Immature natural killer cell (primary cell): ENCODE measurements at places on chromosomes 5 and 9. TPM values are rescaled to one million over a fixed set of nuclear protein-coding genes. Genes with fewer than 3 reads are reported as not detected.
A peak's percentile ranks its signal among the peaks of the same experiment; 100 is the strongest.

DNA sequence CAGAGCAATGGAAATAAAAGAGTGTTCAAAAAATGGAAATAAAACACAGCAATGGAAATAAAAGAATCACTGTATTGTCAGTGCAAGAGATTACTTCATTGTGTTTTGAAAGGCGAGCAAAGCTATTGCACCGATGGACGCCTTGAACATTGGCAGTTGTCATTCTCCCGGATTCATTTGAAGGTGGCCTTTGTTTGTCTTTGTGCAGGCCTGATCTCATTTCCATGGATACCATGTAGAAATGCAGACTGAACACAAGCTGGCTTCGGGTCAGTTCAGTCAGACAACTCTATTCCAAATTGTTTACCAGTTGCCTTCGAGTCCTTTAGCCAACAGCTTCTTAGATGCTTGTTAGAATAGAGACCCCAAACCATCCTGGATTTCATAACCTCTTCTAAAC, 8.3 kb downstream of the ITGA2 start:
- H3K27ac ChIP-seq: no peak overlapping the region
- no peaks in the 10 kb centered on the region for H3K36me3 ChIP-seq
- no peak for DNase-seq
- H3K4me1 ChIP-seq: no peaks in the 10 kb centered on the region
- no peaks in the 10 kb centered on the region for H3K27me3 ChIP-seq
- H3K4me3 ChIP-seq: no peak overlapping the region

DNA sequence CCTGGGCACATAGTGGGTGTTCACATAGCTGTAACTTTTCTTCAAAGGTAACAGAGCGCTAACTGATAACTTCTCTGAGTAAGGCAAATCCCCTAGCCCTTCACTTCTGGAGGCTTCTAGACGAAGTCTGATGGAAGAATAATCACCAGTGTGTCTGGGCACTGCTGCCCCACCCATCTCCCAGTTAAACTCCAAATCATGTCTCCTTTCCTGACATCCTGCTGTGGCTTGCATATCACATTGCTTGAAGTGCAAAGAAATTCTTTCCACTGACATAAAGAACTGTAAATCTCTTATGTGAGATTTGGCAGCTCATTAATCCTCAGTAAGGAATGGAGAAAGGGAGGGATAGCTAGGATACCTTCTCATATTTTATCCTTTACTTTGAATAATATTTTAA, 74.6 kb downstream of the MARCHF11 start:
- peaks cover 2% of the 10 kb centered on the region for H3K36me3 ChIP-seq
- no peak for DNase-seq
- H3K27ac ChIP-seq: no peak overlapping the region
- no peak overlapping the region for H3K4me3 ChIP-seq
- H3K4me1 ChIP-seq: no peaks in the 10 kb centered on the region

- DNase-seq: no peak
- H3K4me3 ChIP-seq: no peak overlapping the region
- peaks cover 9% of the 10 kb centered on the region for H3K4me1 ChIP-seq
- H3K27ac ChIP-seq: no peak overlapping the region
- H3K36me3 ChIP-seq: no peaks in the 10 kb centered on the region
- H3K27me3 ChIP-seq: peaks cover 6% of the 10 kb centered on the region
These were observed 44.4 kb downstream of the RXRA start for GRCh38 chr9:134370638-134371037.

DNA sequence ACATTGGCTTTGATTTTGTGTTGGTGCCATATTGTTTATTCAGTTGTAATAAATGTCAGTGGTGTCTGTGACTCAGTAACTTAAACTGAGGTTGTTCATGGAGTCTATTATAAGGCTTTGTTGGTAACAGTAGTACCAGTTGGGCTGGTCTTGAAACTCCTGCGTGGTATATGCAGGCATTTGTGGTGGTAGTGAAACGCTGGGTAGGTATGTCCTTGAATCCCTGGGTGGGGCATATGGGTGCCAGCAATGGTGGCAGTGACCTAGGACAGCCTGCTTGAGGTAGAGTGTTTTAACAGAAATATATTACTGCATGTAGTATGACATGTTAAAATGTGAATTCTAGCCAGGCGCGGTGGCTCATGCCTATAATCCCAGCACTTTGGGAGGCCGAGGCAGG, 1058.5 kb upstream of the SEMA6A start:
- H3K27me3 ChIP-seq: no peaks in the 10 kb centered on the region
- no peak for DNase-seq
- no peak overlapping the region for H3K4me3 ChIP-seq
- H3K4me1 ChIP-seq: no peaks in the 10 kb centered on the region
- no peak overlapping the region for H3K27ac ChIP-seq

- H3K36me3 ChIP-seq: no peaks in the 10 kb centered on the region
- H3K27ac ChIP-seq: no peak overlapping the region
- no peak overlapping the region for H3K4me3 ChIP-seq
- peaks cover 6% of the 10 kb centered on the region for H3K27me3 ChIP-seq
These were observed 95.5 kb downstream of the PDE8B start for GRCh38 chr5:77305956-77306355.

GRCh38 chr5:158320178-158320674, 461.3 kb upstream of the CLINT1 start:
- no peaks in the 10 kb centered on the region for H3K4me1 ChIP-seq
- H3K36me3 ChIP-seq: no peaks in the 10 kb centered on the region
- no peak overlapping the region for H3K27ac ChIP-seq
- peaks cover 1% of the 10 kb centered on the region for H3K27me3 ChIP-seq
- no peak overlapping the region for H3K4me3 ChIP-seq
- DNase-seq: no peak

GRCh38 chr9:82299870-82300269, 311.3 kb downstream of the SPATA31D1 start:
- H3K4me3 ChIP-seq: no peak overlapping the region
- no peaks in the 10 kb centered on the region for H3K36me3 ChIP-seq
- no peak for DNase-seq
- H3K27ac ChIP-seq: no peak overlapping the region
- H3K4me1 ChIP-seq: peaks cover 9% of the 10 kb centered on the region
- H3K27me3 ChIP-seq: no peaks in the 10 kb centered on the region

GRCh38 chr9:68998385-68998784, 15.5 kb downstream of the PRKACG start:
- no peaks in the 10 kb centered on the region for H3K27me3 ChIP-seq
- no peak overlapping the region for H3K4me3 ChIP-seq
- H3K36me3 ChIP-seq: no peaks in the 10 kb centered on the region
- DNase-seq: no peak
- no peak overlapping the region for H3K27ac ChIP-seq
- peaks cover 34% of the 10 kb centered on the region for H3K4me1 ChIP-seq

- no peaks in the 10 kb centered on the region for H3K27me3 ChIP-seq
- H3K36me3 ChIP-seq: no peaks in the 10 kb centered on the region
- H3K4me1 ChIP-seq: no peaks in the 10 kb centered on the region
- no peak for DNase-seq
- H3K4me3 ChIP-seq: no peak overlapping the region
These were observed 104.5 kb downstream of the VAV2 start for GRCh38 chr9:133887540-133888047.

GRCh38 chr9:6645355-6646292, at the start of gene GLDC:
GLDC (minus strand) TSS chr9:6645729; CDS start chr9:6645499, 230 bp downstream.
- no peaks in the 10 kb centered on the region for H3K36me3 ChIP-seq
- DNase-seq: no peak
- peaks cover 19% of the 10 kb centered on the region for H3K4me1 ChIP-seq

DNA sequence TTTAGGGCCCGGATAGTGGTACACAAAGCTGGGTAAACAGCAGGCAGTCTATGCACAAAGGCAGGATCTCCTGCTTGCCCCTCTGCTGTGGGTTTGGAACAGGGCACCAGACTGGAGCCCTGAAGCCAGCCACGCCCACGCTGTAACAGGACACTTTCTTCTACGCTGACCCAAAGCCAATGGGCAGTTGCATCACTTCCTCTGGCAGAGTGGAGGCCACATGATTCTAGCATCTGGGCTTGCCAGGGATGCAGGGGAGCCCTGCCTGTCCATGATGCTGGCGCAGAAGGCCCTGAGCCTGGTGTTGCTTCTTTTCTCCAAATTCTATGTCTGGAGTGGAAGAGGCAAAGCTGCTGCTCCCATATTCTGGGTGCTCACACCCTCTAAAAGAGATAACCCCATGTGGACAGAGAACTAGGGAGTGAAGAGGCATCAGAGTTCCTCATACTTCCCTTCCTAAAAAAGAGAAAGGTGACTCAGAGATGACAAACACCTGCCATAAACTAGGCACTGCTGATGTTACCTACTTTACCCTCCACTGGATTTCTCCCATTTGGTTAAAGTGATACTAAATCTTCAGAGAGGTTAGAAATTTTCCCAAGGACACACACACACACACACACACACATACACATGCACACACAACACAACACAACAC, 260.3 kb upstream of the KLF4 start:
- H3K27ac ChIP-seq: no peak overlapping the region
- H3K36me3 ChIP-seq: no peaks in the 10 kb centered on the region
- peaks cover 2% of the 10 kb centered on the region for H3K27me3 ChIP-seq
- H3K4me3 ChIP-seq: no peak overlapping the region

- H3K4me1 ChIP-seq: no peaks in the 10 kb centered on the region
- peaks cover 6% of the 10 kb centered on the region for H3K27me3 ChIP-seq
- no peak overlapping the region for H3K4me3 ChIP-seq
- DNase-seq: no peak
These were observed 294.3 kb downstream of the EPB41L4A start for GRCh38 chr5:112124788-112125187.

DNA sequence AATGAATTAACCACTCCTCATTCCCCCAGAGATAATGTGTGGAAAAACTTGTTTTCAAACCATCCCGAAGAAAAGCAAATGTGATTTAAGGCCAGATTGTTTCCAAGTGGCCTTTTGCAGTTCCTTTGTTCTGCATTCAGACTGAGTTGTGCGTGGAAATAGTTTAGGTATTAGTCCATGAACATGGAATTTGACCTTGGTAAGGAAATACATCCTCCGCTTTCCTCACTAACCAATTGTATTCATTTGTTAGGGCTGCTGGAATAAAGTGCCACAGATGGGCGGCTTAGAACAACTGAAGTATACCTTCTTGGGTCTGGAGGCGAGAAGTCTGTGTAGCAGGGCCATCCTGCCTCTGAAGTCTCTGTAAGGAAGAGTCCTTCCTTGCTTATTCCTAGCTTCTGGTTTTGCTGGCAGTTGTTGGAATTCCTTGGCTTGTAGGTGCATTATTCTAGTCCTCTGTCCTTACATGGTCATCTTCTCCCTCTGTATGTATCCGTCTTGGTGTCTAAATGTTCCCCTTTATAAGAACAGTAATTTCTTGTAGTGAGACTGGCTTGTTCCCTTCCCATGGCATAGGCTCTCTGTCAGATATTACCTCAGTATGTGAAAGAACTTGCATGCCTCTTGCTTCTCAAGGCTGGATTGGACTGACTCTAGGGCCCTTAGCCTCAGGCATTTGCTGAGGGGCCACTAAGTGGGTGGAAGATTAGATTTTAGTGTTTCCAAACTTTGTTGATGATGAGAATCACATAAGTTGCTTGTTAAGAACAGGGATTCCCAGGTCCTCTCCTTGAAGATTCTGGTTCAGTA, 53.9 kb downstream of the RAI14 start:
- DNase-seq: no peak
- no peaks in the 10 kb centered on the region for H3K36me3 ChIP-seq
- no peak overlapping the region for H3K4me3 ChIP-seq
- H3K27me3 ChIP-seq: peaks cover 4% of the 10 kb centered on the region
- no peak overlapping the region for H3K27ac ChIP-seq

DNA sequence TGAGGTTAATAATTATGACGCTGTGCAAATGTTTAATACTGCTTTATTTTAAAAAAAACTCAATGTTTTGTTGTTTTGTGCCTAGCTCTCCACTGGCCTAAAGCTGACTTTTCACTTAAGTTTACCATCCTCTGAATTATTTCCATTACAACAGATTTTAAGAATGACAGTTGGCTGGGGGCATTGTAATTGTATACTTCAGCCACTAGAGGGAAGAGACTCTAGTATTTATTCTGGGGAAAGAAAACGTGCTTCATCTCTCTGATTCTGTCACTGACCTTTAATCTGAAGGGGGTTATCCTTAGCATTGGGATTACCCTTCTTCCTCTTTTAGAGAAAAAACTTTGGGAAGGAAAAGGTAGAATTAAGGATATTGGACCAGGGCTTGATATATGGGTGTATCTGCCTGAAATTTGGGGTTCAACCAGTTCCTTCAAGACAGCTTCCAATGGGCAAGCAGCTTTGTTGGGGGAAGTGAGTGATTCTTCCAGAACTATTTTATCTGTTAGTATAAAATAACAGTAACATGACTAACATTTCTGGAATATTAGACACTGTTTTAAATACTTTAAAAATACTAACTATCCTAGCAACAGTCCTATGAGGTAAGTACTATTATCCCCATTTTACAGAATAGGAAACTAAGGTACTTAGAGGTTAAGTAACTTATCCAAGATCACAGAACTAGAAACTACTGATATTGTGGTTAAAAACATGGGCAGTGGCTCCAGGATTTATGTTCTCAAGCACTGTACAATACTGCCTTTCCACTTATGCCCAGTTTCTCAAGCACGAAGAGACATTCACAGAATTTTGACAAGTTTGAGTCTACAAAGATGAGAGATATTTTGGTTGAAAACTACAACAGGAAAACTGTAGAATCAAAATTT, 208.4 kb downstream of the CD180 start:
- no peaks in the 10 kb centered on the region for H3K4me1 ChIP-seq
- H3K27ac ChIP-seq: no peak overlapping the region
- H3K36me3 ChIP-seq: no peaks in the 10 kb centered on the region
- no peak overlapping the region for H3K4me3 ChIP-seq
- DNase-seq: peak; percentile 32
- no peaks in the 10 kb centered on the region for H3K27me3 ChIP-seq

- no peak overlapping the region for H3K4me3 ChIP-seq
- H3K36me3 ChIP-seq: no peaks in the 10 kb centered on the region
- DNase-seq: peak; percentile 34
- H3K4me1 ChIP-seq: peaks cover 12% of the 10 kb centered on the region
- H3K27ac ChIP-seq: no peak overlapping the region
- no peaks in the 10 kb centered on the region for H3K27me3 ChIP-seq
These were observed 6.8 kb upstream of the TCOF1 start for GRCh38 chr5:150350524-150351344.

DNA sequence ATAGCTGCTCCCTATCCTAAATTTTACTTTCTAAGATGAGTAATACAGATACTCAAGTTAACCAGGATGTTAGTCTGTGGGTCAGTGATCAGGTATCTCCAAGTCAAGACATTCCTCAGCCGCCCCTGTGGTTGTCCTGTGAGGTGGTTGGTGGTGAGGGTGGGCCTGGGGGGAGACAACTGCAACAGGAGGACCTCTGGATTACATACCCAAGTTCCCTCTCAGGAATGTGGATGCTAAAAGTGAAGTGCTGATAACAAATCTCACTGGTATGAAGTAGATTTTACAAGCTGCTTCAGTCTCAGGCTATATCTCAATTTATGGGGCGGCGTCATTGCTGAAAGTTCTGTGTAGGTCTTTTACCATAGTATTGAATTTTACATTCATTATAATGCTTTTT, 38.3 kb downstream of the SLC1A3 start:
- no peaks in the 10 kb centered on the region for H3K4me1 ChIP-seq
- no peak for DNase-seq
- H3K36me3 ChIP-seq: no peaks in the 10 kb centered on the region
- H3K27ac ChIP-seq: no peak overlapping the region
- H3K27me3 ChIP-seq: peaks cover 4% of the 10 kb centered on the region

The PLAC8L1 gene
- polyA plus RNA-seq: not detected

The CARTPT gene
- not detected for polyA plus RNA-seq

The UGT3A2 gene
- polyA plus RNA-seq: 0.10 TPM

The SEMA4D gene
- polyA plus RNA-seq: 47.0 TPM

The NR5A1 gene
- polyA plus RNA-seq: not detected

The MAP1B gene
- polyA plus RNA-seq: 0.02 TPM

The MORN5 gene
- polyA plus RNA-seq: not detected

The ARID3C gene
- not detected for polyA plus RNA-seq

The ZFYVE16 gene
- polyA plus RNA-seq: 3.1 TPM

The ADRA1B gene
- not detected for polyA plus RNA-seq

The VAV2 gene
- polyA plus RNA-seq: 0.12 TPM

The AJM1 gene
- polyA plus RNA-seq: 0.82 TPM

The PCDHGA4 gene
- polyA plus RNA-seq: not detected

The ERAP2 gene
- polyA plus RNA-seq: 3.9 TPM
